HCT116 (cell line): ENCODE measurements at places on chromosomes 1 and 21.

GRCh38 chr1:209241487-209241886, 342.0 kb upstream of the CAMK1G start:
- DNase-seq, result no peak

GRCh38 chr1:167291539-167292185, 71.0 kb downstream of the POU2F1 start:
- no peak for DNase-seq

GRCh38 chr1:234957330-234958065, 171.1 kb downstream of the TOMM20 start:
- peak; percentile 44 for DNase-seq

GRCh38 chr1:110475362-110476027, 24.5 kb downstream of the PROK1 start:
- DNase-seq, result peak; percentile 32

DNA sequence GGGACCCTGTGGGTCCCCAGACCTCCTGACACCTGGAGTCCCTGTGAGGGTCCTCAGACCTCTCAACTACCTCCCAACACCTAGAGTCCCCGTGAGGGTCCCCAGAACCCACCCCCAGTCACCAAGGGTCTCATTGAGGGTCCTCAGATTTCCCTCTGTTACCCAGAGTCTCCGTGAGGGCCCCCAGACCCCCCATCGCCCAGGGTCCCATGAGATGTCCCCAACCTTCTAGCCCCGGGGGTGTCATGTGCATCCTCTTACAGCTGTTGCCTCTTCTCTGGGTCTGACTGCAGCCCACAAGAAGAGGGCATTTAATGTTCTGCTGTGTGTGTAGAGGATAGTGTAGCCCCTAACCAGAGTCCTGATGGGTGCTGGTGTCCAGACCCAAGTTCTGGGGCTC, 2.0 kb upstream of the GJC2 start:
- no peak for DNase-seq

GRCh38 chr1:205004351-205004750, 38.7 kb upstream of the CNTN2 start:
- DNase-seq, result no peak

- DNase-seq, result no peak
Measured at GRCh38 chr1:151060007-151060656, at the start of gene MLLT11. TSS of gene MLLT11 (plus strand) at chr1:151060397. CDS start at chr1:151067225, 6,828 bp downstream.

GRCh38 chr1:217526636-217527035, 104.3 kb downstream of the GPATCH2 start:
- DNase-seq, result no peak

- DNase-seq, result no peak
Measured at GRCh38 chr1:119364640-119365039, 3.9 kb upstream of the HAO2 start.

GRCh38 chr1:12549460-12550349, 68.3 kb downstream of the DHRS3 start:
- DNase-seq, result peak; percentile 83

- DNase-seq, result no peak
Measured at GRCh38 chr1:9093581-9093980, 24.1 kb upstream of the SLC2A5 start.

DNA sequence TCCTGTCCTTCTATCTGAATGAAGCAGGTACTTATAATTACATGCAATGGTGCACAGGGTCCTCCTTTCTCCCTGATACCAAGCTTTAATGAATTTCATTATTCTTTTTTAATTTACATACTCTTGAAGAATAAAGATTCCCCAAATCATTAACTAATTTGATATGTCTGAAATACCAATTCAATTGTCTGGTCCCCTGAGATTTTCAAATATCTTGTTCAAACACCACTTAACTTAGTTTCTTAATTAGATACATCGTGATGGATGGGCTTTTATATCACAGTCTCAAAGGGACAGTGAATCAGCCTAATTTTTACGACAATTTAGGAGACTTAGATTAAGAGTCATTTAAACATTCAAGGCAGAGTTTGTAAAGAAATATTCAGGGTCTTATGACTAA, 1054.6 kb downstream of the PLA2G4A start:
- no peak for DNase-seq

- DNase-seq, result no peak
Measured at GRCh38 chr1:154454386-154455120, 47.5 kb upstream of the TDRD10 start.

DNA sequence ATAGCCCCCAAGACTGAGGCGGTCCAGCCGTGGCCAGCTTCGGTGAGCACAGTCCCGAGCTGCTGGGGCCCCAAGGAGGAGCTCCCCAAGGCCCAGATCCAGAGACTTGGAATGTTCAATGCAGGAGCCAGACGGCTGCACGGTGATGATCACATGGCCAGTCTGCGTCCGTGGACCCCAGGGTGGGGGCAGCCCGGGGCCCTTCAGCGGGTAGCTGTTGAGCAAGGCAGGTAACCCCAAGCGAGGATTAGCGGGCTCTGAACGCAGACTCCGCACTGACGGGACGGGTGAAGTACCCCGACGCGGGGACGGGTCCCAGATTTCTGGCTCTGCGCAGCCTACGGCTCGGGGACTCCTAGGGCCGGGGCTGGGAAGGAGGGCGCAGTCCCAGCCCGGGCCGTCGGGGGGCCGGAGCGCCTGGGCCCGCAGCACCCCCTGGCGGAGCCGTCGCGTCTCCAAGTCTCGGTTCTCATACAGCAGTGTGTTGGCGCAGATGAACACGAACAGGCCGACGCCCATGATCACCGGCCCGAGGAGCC, 2.7 kb downstream of the TMEM200B start:
- peak; percentile 60 for DNase-seq

DNA sequence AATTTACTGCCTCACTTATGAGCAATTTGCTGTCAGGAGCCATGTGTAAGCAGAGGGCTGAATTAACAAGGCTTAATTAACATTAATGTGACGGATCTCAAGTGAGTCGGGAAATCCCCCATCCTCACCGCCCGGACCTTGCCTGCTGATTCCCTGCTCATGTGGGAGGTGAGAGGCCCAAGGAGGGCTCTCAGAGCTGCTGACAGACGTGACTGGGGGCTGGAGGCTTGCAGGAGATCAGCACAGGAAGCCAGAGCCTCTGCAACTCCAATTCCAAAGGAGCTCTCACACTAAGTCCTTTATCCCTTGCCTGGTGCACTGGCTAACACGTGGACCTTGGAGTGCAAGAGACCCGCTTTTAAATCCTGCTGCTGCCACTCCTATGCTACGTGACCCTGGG, 19.4 kb downstream of the LRP8 start:
- no peak for DNase-seq

DNA sequence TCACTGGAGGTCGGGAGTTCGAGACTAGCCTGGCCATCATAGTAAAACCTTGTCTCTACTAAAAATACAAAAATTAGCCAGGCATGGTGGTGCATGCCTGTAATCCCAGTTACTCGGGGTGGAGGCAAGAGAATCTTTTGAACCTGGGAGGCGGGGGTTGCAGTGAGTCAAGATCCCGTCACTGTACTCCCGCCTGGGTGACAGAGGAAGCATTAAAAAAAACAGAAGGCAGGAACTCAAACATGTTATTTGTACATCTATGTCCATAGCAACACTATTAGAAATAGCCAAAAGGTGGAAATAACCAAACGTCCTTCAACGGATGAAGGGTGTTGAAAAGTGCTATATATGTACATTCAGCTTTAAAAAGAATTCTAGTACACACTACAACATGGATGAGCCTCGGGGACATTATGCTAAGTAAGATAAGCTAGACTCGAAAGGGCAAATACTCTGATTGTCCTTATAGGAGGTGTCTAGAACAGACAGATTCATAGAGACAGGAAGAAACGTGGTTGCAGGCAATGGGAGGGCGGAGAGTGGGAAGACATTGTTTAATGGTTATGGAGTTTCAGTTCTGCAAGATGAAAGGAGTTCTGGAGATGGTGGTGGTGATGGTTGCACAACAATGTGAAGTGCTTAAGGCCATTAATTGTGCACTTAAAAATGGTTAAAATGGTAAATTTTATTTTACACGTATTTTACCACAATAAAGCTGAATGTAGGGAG, 19.2 kb downstream of the NLRP3 start:
- no peak for DNase-seq

DNA sequence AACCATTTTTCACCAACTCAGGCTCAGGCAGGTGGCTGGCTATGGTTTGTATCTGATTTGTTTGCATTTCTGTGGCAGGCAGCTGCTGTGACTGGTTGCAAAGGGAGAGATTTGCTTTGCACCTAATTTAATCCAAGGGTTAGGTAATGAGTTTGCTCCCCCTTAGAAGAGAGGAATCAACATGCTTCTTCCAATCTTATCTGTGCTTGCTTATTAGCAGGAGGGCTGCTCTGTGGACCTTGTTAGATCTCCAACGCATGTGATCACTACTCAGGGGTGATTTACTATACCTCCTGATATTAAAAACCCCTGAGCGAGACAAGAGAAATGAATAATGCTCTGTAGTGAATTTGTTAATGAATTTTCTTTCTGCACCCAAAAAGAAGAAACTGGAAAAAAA, 20.5 kb downstream of the OLFML3 start:
- DNase-seq, result no peak

DNA sequence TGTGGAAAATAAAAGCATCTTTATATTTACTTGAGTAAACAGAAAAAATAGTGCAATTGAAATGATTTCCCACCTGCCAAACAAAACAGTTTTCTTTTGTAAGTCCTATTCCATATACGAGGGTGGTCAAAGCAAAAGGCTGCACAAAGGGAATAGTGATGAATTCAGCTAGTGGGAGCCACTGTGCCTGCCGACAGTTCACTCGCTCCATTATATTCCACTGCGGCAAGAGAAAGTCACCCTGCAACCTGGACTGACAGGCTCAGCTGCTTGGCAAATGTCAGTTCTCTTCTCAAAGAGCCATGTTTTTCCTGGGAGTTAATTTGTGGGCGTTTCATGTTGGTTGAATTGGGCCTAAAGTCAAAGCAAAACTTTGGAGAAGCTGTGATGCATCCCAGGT, 145.4 kb downstream of the LMO4 start:
- DNase-seq, result no peak

DNA sequence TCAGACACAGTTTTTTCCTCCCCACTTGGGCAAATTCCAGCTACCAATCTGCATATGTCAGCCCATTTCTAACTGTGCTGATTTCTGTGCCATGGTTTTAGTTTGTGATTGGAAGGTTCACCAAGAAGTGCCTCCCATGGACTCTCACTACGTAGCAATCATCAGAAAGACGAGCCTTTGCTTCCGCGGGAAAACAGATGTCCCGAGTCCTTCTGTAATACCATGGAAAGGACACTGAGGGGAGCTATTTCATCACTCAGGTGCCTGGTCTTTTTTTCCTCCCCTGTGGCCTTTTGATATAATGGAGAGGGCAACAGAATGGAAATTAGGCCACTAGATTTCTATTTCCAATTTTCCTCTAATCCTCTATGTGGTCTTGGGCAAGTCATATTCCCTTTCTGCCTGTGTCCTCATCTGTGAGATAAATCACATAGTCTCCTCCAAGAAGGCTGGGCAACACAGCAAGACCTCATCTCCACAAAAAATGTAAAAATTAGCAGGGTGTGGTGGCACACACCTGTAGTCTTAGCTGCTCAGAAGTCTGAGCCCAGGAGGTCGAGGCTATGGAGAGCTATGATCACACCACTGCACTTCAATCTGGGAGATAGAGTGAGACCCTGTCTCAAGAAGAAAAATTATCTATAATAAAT, 24.8 kb downstream of the LEMD1 start:
- DNase-seq, result peak; percentile 77

- no peak for DNase-seq
Measured at GRCh38 chr1:198160946-198161614, 4.3 kb downstream of the NEK7 start.

DNA sequence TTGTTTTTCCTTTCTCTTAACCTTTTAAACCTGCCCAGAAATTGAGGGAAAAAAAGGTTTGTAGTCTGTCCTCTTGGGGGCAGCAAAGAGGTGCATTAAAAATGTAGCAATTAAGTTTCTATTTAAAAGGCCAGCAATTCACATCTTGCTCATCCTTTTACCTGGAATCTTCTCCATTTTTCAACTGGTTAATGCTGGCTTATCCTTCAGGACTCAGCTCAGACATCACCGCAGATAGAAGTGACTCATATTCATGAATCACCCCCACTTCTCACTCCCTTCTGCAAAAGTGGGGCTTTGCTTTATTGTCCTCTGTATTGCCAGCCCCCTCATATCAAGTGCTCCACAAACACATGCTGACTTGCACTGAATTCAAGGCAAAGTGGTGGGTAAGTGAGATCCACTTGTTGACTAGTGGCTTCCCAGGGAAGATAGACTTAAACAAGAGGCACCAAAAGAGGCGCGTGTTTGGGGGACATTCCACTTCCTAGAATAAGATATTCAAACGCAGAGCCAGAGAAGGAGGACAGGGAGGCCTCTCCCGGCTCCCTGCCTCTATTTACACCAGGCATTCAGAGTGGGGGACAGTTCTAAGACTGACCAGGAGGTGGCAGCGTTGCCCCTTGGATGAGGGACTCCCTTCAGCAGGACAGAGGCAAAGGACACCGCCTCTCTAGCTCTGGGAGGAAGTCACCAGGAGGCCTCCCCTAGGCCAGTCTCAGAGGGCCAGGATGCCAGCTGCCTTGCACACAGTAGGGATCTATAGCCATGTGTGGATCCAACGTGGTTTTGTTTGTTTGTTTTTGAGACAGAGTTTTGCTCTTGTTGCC, 23.2 kb upstream of the ZNF648 start:
- peak; percentile 67 for DNase-seq

- no peak for DNase-seq
Measured at GRCh38 chr1:19338323-19338762, 26.2 kb downstream of the SLC66A1 start.

- DNase-seq, result no peak
Measured at GRCh38 chr1:50129201-50129600, 20.5 kb downstream of the ELAVL4 start.

DNA sequence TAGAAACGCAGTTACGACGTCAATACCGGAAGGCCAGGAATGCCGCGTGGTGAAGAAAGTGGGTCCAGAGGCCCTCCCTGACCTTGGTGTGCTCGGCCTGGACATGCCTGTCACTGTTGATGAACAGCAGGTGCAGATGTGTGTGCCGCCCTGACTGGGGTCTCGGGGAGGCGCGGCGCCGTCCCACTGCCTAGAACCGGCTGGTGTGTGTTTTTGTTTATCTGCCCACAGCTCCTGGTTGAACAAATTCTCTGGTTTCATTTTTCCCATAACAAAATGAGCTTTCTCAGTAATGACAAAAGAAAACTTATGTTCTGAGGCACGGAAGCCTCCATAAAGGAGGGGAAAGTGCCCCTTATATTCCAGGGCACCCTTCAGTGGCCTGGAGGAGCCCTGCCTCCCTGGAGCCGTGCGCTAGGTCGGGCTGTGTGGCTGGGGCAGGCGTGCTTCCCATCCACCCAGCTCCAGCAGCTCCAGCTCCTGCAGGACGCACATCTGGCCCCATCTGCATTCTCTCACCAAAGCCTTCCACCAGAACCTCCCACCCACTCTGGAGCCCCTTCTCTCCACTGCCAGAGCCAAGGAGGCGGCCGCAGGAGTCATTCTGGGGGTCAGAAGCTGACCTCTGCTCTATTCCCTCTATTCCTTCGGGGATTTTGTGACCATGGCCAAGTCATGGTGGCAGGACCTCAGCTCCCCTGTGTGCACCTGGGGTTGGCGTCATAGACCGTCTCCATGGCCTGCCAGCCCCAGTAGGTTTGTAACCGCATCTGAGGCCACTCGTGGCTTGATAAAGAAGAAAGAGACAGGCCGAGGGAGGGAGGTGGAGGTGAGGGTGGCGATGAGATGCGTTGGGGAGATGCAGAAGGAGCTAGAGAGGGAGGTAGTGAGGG, 20.1 kb upstream of the COL18A1 start:
- DNase-seq, result no peak
